Esophagus squamous epithelium (tissue), 5 donors: ENCODE measurements at places on chromosomes 6 and 20. TPM values are rescaled to one million over a fixed set of nuclear protein-coding genes. Genes with fewer than 3 reads are reported as not detected.

- DNase-seq: no peak
Measured at GRCh38 chr20:45293041-45294002, 13.3 kb upstream of the RBPJL start.

- no peak for DNase-seq
Measured at GRCh38 chr6:85421181-85421580, 28.7 kb upstream of the NT5E start.

DNA sequence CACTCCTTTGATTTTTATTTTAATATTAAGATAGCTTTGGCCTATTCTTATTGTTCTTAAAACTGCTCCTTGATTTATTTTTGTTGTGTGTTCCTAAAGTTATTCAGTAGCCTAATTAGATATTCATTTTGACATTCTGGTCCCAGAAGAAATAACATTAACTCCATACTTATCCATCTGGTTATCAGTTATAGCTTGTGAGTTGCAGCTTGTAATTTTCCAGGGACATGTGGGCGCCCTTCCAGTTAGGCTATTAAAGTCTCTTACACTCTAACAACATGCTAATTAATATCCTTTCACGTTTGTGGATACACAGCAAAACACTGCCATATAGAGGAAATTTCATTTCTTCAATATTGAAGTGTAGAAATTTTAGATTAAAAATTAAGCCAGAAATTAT is 987.5 kb downstream of the HACE1 start:
- DNase-seq: no peak

GRCh38 chr20:19935842-19936241 is 81.3 kb upstream of the NAA20 start:
- no peak for DNase-seq

DNA sequence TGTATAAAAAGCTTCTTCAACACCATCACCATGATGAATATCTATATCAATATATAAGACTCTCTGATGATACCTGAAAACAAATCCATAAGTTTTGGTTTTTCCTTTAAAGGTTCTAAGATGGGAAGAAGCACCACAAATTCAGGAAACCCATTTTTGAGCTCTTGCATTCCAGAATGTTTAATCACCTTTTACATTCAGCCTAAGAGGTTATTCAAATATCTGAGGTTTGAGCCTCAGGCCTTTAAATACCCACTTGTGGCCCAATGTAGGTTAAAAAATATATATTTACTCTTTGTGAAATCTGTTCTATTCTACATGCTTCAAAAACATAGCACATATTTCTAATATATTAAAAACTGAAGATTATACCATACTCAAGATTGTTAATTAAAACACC is 17.6 kb downstream of the HDAC2 start:
- no peak for DNase-seq

DNA sequence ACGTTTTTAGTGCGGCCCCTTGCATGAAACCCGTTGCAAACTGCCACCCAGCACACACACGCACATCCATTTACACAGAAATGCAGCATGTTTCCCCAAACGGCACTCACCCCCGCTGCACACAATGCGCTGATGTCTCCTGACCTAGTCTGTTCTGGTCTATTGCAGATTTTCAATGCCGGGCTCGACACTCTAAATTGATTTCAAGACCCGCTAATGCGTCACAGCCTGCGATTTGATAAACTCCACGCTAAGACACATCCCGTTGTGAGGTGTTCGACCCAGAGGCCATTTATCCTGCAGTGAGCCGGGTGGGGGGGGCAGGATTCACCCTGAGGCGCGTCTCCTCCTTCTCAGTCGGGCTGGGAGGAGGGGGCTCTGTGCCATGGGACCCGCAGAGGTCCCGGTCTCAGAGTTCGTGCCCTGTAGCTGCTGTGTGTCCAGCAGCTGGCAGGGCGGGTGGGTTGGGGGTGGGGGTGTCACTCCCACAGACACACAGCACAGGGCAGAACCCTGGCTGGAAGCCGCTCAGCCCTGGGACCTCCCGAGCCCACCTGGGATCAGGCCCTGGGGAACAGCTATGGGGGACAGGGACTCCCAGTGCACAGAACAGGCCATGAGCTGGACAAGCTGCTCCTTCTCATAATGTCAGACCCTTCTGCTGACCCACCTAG is 367.9 kb downstream of the PREX1 start:
- DNase-seq: no peak

DNA sequence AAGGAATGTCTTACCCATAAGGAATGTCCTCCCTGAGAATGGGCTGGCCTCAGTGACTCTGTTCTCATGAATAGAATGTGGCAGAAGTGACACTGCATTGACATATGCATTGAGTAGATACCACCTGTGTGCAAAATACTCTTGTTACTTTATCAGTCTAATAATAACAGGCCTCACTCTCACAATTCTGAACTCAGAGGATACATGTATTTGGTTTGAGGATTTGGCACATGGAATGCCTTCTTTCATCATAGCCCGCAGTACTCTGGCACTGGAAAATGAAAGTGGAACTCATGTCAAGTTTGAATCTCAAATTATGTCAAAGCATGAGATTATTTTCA is 52.9 kb upstream of the PLCB4 start:
- no peak for DNase-seq

The DACT2 gene
- 1.4 TPM for total RNA-seq
